ENCODE measurements at places on chromosomes 5 and 9.

DNA sequence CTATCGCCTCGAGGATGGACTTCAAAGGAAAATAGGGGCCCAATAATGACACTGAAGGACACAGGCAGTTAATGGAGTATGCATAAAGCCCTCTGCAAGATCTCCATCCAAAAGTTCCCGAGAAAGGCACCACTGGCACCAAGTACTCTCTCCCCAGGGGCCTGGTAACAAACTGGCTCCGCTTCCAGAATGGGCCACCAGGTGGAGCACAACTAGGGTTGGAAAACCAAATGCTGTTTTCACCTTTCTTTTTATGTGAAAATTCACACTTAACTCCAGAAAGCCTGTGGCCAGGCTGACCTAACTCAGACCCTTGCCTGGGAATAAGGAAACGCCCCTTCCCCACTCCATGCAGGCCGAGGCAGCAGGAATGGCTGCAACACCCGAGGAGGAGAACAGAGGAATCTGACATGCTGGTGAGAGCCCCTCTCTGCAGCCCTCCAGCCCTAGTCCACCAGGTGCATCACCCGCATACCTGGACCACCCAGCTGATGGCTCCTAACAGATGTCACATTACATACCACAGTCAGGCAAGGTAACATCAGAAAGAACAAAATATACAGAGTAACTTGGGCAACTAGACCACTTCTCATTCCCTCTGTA lies 42.8 kb downstream of the CAMSAP1 start:
- DNase-seq = no peak

GRCh38 chr9:75612754-75613153 lies 277.7 kb upstream of the PCSK5 start:
- DNase-seq = no peak

GRCh38 chr5:128919542-128919941 lies 45.7 kb upstream of the SLC27A6 start:
- no peak for DNase-seq

DNA sequence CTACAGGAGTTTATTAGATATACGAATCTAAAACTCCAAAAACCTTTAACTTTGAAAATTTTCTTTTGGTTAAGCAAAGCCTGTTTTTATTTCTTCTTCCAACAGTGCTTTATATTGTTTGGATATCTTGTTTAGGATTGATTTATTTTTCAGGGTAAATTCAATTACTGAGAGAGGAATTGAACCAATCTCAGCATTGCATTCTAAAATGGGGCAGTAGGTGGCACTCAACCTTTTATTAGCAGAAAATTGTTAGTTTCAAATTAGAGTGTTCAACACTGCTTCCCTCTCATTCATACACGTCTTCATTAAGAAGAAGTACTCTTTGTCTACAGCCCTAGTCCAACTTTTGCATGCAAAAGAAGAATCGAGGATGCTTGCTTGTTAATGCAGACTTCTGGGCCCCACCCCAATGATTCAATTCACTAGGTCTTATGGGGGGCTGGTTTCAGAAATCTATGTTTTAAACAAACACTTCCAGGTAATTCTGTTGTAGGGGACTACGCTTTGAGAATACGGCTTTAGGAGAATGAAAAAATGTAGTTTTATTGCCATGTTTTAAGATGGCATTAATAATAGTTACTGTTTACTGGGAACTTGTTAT lies 26.6 kb downstream of the MRPL22 start:
- no peak for DNase-seq

GRCh38 chr5:151585970-151586369 lies 5.2 kb downstream of the FAT2 start:
- no peak for DNase-seq

DNA sequence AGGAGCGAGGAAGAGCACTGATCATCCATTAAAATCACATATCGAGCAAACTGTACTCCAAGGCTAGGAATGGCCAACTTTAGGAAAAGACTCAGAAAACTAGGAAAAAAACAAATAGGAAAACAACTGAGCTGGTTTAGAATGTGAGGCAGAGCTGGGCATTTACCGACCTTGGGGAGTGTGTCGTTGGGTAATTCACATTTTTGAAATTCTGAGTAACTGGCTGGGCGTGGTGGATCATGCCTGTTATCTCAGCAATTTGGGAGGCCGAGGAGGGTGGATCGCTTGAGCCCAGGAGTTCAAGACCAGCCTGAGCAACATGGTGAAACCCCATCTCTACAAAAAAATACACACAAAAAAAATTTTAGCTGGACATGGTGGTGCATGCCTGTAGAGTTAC lies 70.1 kb downstream of the ZFAND5 start:
- no peak for DNase-seq

Data from activated gamma-delta T cell (primary cell).